EH (cell line): ENCODE measurements at places on chromosomes 2 and 18.

DNA sequence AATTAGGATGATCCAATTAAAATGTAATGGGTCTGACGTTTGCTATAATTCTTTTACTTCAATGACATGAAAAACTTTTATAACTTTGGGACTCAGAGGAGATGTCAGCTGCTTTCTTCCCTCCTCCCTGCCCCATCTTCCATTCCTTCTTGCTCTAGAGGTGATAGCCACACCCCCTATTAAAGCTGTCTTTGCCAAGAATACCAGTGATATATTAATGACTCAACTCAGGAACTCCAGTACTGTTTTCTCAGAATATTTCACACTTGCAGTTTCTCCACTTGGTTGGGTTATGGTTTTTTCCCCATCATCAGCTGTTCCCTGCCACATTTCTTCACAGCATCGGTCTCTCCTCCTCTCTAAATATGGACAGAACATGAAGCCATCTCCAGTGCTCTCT lies 184.0 kb downstream of the KCNE4 start:
- peak; percentile 81 for DNase-seq

GRCh38 chr2:146412625-146413024 lies 1432.2 kb upstream of the ACVR2A start:
- DNase-seq = no peak

- peak; percentile 84 for DNase-seq
Observed at GRCh38 chr2:55168221-55169154, 63.6 kb downstream of the CLHC1 start.

GRCh38 chr18:79405781-79406575 lies 10.2 kb downstream of the NFATC1 start:
- no peak for DNase-seq

- DNase-seq = peak; percentile 4
Observed at GRCh38 chr18:72675394-72675793, 131.3 kb upstream of the CBLN2 start.

GRCh38 chr2:27958711-27959378 lies 68.3 kb downstream of the BABAM2 start:
- DNase-seq = peak; percentile 35

DNA sequence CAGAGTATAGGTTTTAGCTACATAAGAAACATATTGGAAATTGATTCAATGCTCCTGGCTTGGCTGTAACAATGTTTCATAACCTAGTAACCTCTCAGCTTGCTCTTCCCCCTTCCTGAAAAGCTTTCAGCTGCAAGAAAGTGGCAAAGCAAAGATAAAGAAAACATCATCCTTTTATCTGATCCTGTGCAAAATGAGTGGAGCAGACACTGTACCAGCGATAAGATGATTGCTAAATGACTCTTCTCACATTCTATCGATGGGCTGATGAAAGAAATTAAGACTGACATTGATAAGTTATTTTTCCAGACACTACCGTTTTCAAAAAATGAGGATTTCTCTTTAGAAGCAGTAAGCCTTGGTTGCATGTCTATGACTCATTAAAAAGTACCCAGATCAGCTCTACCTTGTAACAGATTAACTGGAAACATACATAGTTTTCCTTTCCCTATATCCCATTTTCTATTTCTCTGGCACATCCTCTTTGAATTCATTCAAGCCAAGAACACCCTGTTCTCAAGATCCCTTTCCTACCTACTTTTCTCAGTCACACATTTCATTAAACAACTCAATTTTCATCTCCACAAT lies 87.1 kb upstream of the LYPD1 start:
- DNase-seq = peak; percentile 15

GRCh38 chr18:23669804-23670405 lies 7.2 kb upstream of the ANKRD29 start:
- no peak for DNase-seq

GRCh38 chr2:237471438-237472186 lies 15.4 kb upstream of the MLPH start:
- peak; percentile 85 for DNase-seq

DNA sequence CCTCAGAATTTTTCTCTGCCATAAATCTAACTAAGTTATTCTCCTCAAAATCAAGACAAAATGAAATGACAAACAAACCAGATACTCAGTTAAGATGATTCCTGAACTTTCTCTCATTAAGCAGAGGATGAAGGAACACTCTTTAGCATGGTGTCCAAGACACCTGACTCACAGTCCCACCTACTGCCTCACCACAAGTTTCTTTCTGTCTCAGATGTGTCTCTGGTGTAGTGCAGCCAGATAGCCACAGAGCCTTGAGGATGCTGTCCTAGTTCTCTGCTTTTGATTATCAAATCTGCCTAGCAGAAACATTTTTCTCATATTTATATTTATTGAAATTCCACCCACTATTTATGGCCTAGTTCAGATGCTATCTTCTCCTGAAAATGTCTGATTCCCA lies 103.6 kb upstream of the TMEM200C start:
- DNase-seq = no peak

DNA sequence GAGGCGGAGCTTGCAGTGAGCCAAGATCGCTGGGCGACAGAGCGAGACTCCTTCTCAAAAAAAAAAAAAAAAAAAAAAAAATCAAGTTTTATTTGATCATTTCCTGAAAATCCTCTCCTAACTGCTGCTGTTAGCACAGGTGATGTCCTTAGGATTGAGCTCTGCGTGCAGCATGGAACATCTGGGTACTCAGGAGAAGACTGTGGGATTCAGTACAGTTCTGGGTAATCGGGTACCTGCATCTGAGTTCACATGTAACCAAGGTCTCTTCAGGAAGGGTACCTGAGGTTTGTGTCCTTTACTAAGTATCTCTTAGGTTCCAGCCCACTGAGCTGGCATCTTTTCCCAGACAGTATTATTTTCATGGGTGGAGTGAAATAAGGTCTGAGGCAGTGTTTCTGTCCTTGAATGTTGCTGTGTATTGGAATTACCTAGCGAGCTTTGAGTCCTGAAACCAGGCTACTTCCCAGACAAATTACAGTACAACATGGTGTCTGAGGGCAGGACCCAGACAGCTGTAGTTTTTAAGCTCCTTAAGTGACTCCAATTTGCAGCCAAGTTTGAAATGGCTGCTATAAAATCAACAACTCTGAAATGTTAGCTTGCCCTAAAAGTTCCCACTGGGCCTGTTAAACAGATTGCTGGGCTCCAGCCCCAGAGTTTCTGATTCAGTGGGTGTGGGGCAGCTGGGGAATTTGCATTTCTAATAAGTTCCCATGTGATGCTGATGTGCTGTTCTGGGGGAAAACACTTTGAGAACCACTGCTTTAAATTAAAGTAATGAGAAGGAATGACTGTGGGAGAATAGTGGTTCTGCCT lies 120.5 kb downstream of the PMAIP1 start:
- DNase-seq = peak; percentile 85

- no peak for DNase-seq
Observed at GRCh38 chr18:78743078-78743477, 236.5 kb upstream of the SALL3 start.

DNA sequence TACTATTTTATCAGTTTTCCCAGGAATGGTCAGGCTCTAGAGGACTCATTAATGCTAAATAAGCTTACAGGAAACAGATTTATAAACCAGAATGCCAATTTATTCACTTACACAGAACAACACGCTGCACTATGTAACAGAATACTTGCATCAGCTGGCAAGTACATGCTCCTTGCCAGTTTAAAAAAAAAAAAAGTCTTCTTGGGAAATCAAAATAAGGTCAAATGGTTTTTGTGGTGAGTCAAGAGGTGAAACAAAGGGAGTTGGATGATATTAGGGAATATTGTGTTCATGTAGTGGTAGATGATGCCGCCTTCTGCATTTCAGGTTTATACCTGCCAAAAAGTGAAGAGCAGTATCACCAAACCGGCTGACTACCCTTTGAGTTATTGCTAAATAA lies 1322.1 kb upstream of the ZEB2 start:
- no peak for DNase-seq

DNA sequence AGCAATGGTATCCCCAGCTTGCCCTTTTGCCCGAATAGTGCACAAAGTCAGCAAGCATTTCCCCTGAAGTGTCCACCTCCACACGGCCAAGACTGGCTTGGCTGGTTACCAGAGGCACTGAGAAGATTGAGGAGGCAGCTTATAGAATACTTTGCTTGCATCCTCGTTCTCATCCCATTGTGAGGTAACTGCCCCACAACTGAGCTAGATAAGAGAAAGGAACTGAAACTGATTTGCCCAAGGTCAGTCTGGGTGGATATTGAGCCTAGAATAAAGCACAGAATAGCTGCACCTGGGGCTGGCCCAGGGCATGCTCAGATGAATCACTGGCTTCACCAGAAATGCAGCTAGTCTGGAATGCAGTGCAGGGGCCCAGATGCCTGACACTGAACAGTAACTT lies 32.7 kb upstream of the MAP4K3 start:
- peak; percentile 66 for DNase-seq

DNA sequence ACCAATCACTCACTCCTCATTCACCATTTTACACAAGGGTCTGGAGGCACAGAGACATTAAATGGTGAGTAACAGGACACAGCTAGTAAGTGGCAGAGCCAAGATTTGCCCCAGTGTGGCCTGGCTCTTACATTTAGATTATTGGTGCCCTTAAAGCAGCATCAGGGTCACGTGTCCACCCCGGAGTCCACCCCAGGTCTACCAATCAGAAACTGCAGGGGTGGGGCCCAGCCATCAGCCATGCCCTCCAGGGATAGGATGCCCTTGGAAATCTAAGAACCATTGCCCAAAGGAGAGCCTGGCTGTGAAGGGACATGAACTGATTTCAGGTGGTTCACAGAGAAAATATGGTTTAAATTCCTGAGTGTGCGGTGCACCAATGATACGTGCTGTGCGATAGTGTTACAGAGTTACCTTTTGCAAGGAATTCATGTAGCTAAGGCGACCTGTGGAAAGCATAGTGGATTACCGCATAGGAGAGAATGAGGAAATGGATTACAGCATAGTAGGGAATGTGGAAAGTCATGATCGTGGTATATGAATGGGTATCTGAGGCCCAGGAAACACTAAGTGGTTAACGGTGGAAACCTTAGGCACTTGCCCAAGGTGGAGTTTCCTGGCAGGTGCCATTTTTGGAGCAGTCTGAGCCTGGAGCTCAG lies 17.8 kb downstream of the IGFBP5 start:
- DNase-seq = no peak

DNA sequence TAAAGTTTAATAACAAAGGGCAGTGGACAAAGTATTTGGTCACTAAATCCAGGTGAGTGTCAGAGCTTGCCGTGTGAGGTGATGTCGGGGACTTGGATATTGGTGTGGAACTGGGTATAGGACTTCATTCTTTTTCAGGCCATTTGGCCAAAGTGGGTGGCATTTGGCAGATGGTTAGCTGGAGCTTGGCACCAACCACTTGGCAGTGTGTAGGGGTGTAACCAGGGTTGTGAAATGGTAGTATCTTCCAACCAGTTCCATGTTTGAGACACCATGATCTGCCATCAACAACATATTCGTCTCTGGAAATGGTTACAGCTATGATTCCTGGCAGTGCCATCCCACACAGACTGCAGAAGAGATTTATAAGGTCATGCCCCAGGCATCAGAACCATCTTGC lies 113.9 kb downstream of the CCDC85A start:
- DNase-seq = no peak

DNA sequence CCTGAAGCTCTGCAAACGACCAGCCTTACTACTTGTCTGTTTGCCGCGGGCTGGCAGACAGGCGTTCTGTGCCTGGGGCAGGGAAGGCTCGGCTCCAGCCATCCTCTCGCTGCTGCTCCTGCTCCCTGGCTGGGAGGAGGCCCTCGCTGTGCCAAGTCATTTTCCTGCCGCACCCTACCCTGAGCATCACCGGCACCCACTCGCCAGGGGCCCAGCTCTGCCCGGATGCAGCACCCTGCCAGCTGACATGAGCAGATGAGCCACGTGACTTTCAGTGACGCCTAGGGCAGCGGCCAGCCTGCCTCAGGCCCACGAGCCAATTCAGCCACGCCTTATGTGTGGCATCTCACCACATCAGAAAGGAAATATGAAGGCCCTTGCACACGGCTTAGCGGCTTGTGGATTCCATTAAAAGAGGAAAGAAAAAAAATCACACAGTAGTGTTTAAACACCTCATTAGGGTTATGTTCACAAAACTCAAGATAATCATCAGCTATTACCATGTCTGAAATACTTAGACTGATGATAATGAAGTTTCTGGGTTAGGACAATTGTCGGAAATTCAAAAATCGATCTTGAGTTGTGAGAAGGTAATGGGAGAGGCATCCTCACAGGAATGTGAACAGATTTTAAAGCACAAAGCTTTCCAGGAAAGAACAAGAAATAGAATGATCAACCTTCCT lies 250.5 kb downstream of the TWIST2 start:
- DNase-seq = peak; percentile 84
